Fibroblast of villous mesenchyme (primary cell): ENCODE measurements at places on chromosomes 6 and 20.

GRCh38 chr20:35290186-35290886 is 1.9 kb downstream of the FAM83C start:
- DNase-seq, result no peak

GRCh38 chr6:125370343-125370742 is 68.6 kb upstream of the HDDC2 start:
- no peak for DNase-seq

DNA sequence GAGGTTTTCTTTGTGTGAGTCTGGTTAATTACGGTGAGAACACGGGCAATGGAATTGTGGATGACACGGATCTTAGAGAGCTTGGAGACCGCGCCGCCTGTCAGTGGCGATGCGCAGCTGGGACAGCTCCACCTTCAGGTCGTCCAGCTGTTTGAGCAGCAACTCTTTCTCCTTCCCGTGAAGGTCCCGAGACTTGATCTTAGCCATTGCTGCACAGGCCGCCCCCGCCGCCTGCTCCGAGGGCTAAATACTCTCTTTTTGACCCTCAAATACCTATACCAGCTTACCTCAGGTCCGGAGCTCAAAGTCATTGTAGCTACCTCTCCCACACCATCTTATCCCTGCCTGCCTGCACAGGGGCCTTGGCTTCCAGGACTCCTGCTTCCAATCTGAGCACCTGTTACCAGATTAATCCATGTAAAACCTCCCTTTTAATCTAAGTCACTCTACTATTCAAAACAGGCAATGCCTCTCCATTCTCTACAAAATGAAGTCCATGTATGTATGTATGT is 100.2 kb downstream of the PREP start:
- DNase-seq, result no peak

DNA sequence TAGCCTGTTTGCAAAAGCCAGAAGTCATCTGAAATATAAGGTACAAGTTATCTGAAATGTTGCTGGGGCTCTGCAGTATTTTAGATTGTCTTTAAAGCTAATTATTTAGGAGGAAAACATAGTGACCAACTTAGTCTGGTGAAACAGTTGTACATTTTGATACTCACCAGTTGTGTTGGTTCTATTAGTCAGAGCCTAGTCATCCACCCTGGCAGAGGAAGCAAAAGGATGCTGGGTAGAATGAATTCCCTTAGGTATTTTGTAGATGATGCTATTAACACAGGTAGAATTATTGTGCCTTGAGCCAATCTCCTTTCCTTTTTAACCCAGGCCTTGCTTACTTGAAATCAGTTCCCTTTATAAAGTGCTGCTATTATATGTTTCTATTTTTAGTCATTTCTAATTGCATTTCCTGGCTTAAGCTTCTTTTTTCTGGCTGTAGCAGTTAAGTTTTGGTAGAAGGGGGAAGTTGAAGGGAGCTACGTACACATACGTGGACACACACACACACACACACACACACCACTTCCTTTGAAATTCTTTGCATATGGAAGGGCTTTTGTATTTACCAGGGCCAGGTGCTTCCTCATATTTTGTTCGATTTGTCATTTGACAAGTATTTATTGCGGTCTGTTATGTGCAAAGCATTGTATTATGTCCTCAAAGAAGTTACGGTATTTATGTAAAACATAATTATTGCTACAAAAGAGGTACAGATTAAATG is 82.4 kb downstream of the RTN4IP1 start:
- DNase-seq, result no peak

DNA sequence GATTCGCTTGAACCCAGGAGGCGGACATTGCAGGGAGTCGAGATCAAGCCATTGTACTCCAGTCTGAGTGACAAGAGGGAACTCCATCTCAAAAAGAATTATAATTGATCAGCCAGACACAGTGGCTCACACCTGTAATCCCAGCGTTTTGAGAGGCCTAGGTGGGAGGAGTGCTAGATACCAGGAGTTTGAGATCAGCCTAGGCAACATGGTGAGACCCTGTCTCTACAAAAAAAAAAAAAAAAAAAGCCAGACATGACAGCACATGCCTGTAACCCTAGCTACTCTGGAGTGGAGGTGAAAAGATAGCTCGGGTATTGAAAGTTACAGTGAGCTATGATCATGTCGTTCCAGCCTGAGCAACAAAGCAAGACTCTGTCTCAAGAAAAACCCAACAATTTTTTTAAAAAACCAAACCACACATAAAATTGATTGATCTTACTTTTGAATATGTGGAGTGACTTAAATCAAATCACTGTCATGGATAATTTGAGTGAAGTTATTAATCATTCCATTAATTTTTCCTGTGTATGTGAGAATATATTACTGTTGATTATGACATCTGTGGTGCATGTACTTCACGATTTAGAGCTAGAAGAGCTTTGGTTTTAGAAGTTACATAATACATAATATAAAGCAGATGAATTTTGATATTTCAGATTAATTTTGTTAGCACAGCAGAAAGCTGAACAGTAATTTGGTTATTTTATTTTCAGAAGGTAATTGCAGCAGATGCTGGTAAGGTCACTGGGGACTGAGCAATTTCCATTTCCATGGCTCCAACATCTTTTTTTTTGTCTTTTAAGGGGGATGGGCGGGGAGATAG is 34.4 kb downstream of the NCOA7 start:
- DNase-seq, result no peak
